ENCODE measurements at places on chromosomes 6 and 20.

DNA sequence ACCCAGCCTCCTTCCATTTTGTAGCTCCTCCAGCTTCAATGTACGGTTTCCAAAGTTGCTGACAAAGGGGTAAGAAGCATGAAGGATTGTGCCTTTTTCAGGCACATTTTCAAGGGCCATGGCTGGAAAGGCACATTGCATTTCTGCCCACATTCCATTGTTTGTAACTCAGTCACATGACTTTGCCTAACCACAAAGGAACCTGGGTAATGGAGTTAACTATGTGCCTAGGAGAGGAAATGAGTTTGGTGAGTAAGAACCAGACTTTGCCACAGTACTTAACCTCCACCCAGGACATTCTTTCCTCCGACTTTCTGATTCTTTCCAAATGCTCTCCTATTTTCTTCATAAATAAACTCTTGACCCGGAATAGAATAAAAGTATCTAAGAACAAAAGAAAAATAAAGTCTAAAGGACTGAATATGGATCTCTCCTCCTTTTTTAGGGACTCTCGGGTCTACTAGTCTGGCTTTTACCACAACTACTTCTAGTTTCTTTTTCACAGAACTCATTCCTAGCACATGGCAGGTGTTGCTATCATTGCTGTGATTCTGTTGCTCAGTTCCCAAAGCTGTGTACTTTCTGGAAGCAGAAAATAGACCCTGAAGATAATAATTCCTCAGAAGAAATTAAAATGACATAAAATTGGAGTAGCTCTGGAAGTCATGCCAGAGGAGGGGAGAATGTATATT lies 81.5 kb upstream of the ISM1 start:
- DNase-seq, result no peak

GRCh38 chr6:141764388-141764787 lies 368.3 kb upstream of the GJE1 start:
- DNase-seq, result no peak

DNA sequence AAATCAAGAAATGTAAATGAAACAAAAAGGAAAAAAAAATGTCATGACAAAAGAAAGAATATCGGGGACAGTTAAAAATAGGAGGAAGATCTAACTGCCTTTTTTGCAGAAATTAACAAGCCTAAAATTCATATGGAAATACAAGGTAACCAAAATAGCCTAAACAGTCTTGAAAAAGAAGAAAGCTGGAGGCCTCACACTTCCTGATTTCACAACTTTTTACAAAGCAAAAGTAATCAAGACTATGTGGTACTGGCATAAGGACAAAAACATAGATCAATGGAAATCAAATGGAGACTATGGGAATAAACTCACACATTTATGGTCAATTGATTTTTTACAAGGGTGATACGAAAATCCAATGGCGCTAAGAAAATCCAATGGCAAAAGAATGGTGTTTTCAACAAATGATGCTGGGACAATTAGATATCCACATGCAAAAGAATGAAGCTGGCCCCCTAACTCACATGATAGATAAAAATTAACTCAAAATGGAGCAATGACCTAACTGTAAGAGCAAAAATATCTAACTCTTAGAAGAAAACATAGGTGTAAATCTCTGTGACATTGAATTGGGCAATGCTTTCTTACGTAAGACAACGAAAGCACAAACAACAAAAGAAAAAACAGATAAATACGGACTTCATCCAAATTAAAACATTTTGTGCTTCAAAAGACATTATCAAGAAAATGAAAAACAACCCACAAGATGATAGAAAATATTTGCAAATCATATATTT lies 24.5 kb downstream of the MAP3K5 start:
- DNase-seq, result no peak

DNA sequence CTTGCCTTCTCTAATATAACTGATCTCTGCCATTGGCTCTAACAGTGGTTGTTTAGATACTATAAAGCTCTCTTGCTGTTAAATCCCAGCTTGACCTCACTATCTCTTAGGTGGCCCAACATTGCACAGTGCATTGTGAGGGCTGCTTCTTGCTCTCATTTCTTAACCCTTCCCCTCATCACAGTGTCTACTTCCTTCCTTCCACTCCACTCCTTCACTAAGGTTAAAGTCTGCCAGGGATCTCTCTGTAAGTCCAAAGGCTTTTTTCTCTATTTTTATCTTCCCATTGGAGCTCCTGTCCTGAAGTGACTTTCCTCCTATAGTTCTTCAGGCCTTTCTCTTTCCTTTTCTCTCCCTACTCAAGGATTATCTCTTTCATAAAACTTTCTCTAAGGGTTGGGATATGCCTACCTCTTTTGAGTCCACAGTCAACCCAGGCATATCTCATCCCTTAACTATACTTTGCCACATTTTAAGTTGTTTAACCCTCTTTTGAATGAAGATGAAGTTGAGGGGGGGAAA lies 4.0 kb upstream of the TBC1D22B start:
- no peak for DNase-seq

- DNase-seq, result no peak
These were observed 24.6 kb downstream of the RIMS4 start for GRCh38 chr20:44785768-44786167.

GRCh38 chr6:137711972-137712371 lies 155.1 kb upstream of the TNFAIP3 start:
- no peak for DNase-seq

DNA sequence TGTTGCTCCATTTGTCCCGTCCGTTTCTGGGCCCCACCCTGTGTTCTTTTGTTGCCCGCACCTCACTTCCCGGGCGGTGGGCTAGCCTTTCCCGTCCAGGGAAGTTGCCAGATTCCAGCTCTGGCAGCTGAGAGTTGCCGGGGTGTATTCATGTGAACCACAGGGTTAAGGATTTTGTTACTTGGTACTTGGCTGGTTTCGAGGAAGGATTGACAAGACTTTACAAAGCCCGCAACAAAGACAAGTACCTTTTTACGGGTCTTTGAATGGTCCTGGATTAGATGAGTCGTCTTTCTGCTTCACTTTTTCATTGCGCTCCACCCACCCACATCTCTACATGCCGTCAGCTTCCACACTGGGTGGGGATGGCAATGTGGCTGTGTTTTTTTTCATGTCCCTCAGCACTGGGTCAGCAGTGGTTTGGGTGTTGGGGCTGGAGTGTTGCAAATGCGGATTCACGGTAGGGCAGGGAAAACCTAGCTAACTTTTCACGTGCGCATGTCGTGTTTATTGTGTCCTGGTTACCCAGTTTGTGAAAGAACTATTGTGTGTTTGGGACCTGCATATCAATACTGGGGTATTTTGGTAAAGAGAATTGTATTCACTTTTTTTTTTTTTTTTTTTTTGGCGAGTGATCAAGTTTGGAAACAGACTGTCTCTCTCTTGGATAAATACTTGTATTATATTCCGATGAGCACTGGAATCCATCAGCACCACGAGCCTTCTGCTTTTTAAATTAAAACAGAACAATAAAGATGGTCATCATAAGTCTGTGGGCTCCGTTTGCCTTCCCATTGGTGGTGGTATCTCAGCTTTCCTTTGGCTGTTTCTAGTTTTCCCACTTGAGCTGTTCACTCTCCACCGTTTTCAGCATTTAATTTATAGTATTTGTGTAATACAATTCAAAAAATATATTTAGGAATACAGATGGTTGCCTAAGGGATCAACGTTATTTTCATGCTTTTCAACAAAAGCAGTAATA lies 1.2 kb downstream of the DUSP22 start:
- DNase-seq, result peak; percentile 73

DNA sequence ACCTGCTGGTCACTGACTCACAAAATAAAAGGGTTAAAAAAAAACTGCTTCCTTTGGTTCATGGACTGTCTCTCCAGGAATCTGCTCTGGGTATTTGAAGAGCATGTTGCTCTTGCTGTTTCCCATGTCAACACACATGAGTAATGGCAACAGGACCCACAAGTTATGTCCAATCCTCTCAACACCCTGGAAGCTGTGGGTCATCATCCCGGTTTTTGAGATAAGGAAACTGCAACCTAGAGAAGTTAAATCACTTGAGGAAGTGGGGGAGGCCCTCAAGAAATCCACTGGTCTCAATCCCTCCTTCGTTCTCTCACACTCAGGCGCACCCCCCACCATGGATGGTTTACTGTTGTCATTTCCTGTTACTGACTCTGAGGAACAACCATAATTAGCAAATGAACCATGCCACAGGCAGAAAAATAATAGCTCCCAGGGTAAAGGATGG lies 12.4 kb downstream of the MAP1LC3A start:
- no peak for DNase-seq

- peak; percentile 81 for DNase-seq
These were observed 57.9 kb upstream of the MAP7 start for GRCh38 chr6:136607932-136608772.

DNA sequence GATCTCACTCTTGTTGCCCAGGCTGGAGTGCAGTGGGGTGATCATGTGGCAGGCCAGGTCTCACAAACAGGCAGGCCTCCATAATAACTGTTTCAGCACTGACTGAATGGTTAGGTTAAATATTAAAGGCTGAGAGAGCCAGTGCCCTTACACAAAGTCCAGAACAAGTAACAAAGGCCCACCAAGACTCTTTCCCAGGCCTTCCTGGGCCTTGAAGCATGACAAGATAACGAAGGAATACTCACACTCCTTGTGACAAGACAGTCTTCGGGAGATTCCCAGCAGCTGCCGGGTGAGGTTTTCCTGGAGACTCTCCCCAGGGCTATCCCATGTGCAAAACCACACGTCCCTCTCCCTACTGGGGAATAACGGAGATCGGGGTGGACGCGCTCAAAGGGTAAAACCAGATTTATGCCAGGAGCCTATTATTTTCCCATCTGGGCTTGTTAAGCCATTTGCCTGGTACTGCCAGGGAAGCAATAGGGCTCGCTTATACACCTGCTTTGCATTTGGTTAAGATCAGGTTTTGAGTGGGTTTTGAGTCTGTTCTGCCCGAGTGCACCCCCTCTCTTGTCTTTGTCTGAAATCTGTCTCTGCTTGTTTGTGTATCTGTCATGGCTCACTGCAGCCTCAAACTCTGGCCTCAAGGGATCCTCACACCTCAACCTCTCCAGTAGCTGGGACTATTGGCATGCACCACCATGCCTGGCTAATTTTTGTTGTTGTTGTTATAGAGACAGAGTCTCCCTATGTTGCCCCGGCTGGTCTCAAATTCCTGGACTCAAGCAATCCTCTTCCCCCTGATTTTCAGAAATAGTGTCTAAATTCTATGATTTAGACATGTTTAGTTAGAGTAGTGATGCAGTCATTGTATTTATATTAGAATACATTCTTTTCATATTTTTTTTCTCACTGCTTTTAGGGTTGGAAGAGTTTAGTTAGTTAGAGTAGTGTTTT lies 1.4 kb upstream of the ENPP3 start:
- no peak for DNase-seq

- no peak for DNase-seq
These were observed 30.0 kb downstream of the VSTM2L start for GRCh38 chr20:37932919-37933318.

DNA sequence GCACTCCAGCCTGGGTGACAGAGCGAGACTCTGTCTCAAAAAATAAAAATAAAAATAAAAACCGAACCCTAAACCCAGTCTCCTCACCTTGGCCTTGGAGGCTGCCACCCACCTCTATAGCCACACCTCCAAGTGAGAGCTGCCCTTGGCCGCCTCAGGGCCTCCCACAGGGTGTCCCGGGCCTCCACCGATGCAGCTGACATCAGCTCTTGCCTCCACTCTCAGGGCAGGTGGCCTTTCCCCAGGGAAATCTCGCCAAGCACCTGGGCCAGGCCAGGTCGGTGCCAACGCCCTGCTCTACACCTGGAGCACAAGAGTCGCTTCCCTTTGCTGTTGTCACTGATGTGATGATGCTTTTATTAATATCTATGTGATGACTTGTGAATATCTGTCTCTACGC lies 8.9 kb upstream of the MYL9 start:
- DNase-seq, result no peak

DNA sequence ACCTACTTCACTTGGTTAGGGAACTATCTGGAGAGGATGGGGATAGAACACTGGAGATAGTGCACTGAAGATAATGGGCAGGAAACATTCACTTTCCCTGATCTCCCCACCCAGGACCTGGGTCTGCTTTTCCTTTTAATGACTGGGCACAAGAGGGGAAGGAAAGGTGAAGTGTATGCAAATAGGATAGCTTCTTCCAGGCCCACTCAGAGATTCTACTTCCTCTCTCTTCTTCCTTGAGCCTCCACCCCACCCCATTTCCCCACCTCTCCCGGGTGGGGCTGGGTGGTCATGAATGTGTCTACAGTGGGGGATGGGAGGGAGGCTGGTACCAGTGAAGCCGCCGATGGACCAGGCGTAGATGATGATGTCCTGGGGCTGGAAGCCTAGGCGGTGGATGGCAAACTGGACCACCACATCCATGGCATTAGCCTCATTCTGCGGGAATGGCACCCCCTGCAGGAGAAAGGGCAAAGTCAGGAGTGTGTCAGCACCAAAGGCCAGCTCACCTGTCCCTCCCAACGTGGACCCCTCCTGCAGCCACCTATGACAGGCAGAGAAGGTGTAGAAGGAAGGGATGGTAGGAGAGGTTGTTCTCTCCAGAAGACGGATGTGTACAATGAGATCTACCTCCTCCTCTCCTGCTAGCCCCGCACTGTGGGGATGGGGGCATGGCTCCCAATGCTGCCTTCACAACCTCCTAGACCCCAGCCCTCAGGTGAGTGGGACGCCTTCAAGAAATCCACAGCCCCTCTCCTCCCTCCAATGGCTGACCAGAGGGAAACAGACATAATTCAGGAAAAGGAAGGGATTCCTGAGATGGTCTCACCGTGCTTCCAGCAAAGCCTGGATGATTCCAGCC lies 8.6 kb upstream of the LY6G5C start:
- DNase-seq, result no peak

- no peak for DNase-seq
These were observed 59.5 kb downstream of the CBFA2T2 start for GRCh38 chr20:33549229-33549999.

DNA sequence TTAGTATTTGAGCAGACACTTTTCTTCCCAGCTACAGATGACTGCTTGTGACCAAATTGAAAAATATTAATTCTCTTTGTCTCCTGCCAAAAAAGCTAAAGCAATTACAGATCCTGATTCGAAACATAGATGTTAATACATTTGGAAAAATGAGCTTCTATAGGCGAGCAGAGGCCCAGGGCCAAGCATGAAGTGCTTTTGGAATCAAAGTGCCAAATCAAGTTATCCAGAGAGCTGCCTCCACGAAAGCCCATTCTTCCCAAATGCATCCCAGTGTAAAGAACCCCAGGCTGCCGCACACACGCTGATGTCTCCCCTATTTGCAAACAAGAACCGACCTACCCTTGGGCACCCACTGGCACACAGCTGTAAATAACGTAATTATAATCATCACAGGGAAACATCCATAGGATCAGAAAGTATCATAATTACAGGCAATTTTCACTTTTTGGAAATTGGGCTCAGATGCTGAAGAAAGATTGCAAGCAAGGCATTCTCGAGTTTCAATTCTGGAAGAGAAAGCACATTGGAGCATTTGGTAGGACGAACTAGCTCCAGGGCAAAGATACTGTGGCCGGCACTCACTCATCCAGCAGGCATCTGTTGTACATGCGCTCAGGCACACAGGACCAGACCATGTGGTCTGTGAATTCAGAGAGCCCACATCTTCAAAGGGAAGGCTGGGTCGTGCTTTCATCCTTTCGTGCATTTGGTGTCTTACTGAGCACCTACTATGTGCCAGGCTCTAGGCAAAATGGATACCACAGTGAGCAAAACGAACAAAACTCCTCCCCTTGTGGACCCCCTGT lies 45.9 kb downstream of the BMP7 start:
- no peak for DNase-seq

Measured in activated T-cell treated with anti-CD3 and anti-CD28 coated beads, Interleukin-2, amount 50 U/mL, for 24 hours (primary cell).